ENCODE measurements at places on chromosomes 12 and 14. TPM values are rescaled to one million over a fixed set of nuclear protein-coding genes. Genes with fewer than 3 reads are reported as not detected.

DNA sequence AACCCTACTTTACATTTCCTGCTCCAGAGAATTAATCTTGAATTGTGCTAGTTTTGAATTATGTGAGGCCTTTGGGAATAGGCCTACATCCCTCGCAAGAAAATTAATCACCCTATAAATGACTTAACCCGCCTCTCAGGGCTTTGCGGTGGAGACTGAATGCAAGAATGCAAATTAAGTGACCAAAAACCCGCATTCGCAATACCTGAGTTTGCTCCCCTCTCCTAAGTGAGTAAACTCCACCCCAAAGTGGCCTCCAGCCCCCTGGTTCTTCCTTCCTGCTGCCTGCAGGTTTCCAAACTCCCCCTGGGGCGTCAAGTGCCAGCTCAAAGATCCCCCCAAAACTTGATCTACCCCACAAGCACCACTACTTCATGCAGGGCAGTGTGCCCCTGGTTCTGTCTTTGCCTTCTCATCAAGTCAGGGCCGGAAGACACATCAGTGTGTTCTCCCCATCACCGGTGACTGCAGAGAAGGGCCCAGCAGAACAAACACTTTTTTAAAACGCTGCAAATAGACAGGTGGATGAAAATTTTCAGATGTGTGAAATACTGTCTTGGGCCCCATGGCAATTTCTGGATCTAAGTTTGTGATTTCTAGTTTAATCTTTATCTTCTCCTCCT lies 644.7 kb downstream of the VRK1 start:
- DNase-seq: no peak

DNA sequence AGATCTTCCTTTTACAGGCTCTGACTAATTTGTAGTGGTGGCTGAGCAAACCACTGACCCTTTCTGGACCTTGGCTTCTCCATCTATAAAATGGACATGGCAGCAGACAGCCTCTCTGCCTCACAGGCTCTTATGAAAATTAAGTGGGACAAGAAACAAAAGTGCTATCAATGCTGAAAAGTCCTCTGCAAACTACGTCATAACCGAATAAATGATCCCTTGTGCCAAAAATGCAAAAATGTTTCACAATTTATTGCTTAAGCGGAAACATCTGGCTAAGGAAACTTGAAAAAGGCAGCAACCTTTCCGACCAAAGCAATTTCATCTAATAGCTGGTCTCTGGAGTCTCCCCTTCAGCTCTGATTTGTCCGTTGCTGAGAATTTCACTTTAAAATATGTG lies 108.5 kb upstream of the PLXNC1 start:
- DNase-seq: no peak

- no peak for DNase-seq
Observed at GRCh38 chr12:19959353-19959752, 409.0 kb upstream of the PDE3A start.

DNA sequence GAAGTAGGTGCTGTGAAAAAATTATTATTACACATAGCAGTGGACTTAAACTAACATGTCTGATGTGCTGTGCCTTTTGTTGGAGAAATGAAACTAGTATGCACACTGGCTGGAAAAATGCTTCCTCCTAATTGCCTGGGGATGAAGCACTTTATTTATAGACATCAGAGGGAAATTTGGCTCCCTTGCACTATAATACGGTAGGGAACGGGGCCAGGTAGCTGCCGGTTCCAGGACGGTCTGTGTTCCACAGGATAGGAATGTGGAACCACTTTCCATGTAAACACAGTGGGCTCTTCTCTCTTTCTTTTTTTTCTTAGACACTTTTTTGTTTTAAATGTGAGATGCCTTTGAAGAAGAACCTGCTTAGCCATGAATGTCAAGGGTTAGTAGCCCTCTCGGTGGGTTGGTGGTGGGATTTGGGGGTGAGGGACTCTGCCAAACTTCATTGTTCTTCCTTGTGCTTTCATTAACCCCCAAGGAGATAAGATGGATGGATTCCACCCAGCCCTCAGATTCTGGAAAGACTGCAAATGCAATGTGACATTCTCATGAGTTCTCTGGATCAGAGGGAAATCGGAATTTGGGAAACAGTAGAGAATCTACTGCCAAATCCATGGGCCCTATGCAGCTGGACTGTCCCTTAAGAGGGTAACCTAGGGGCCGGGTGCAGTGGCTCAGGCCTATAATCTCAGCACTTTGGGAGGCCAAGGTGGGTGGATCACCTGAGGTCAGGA lies 58.0 kb upstream of the GSC start:
- DNase-seq: no peak

DNA sequence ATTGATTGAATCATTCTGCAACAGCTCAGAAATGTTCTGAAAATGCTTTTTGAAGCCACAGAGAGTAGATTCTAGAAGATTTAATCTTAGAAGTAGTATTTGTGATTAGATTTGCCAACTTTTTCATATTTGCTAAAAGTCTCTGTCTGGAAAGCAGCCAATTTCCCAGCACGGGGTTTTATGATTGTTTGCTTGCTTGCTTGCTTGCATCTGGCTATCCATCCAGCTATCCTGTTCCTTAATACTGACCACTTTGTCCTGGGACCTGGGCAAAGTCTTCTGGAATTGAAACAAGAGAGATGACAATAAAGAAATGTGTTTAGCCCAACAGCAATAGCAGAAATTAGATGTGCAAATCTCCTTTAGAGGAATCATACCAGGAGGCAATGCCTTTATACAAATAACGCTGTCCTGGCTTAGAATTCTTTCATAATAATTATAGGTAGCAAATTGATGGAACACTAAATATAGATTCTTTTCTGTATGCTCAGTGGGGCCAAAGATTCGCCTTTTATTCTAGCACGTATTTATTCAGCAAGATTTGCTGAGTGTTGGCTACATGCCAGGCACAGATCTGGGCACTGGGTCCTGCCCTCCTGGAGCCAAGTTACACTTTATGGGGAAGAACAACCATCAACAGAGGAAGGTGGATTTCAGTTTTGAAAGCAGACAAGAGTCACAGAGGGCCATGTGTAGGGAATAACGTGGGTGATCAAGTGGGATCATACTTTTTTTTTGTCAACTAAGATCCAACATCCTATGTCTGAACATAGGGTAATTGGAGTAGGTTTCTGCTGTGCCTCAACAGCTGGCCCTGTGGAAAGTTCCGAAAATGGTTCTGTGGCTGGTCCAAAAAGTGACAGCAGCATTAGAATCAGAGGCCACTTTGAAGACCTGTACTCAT lies 25.3 kb downstream of the MYBPC1 start:
- DNase-seq: no peak

DNA sequence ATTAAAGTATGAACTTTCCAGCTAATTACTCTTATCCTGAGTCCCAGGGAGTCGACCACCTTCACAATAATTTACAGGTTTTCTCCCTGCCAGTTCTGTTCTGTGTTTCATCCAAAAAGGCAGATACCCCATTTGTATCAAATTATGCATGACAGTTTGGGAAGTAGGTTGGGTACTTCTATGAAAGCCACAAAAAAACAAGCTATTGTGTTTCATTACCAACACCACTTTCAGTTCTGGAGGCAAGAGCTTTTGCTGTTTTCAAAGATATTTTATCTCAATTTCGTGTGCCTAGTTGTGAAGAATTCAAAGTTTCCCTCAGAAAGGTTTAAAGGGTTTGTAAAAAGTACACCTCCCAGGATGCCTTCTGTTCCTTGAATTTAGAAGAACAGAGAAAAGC lies 557.4 kb downstream of the FLRT2 start:
- no peak for DNase-seq

DNA sequence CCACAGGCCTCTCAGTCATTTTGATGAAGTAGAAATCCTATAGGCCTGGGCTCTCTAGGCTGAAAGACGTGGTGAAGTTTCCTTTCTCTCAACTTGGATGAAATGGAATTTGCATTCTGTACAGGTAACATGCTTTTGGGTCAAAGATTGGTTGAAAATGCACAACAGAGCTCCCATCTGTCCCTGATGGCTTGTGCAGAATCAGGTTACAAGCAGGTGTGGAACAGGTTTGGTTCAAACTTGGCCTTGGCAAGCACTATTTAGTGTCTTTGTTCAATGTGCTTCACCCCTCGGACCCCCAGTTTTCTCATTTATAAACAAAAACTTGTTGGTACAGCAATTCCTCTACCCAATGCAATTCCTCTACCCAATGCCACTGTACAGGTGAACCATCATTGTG lies 1493.0 kb downstream of the AACS start:
- no peak for DNase-seq

DNA sequence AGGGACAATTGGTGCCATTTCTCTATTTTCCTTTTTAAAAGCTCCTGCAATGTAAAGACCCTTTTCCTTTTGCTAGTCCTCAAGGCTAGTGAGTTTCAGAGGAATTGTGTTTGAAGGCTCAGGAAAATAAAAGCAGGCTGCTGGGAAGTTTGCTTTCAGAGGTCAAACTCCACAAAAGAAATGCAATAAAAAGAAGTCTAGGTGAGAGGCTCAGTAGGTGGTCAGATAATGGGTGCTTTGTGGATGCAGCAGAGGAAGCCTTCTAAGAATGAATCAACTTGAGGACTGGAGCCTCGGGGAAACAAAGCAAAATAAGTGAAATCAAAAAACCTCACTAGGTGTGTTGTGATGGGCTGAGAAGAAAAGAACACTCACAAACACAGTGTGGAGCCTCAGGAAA lies 10.3 kb downstream of the CCDC175 start:
- DNase-seq: no peak

DNA sequence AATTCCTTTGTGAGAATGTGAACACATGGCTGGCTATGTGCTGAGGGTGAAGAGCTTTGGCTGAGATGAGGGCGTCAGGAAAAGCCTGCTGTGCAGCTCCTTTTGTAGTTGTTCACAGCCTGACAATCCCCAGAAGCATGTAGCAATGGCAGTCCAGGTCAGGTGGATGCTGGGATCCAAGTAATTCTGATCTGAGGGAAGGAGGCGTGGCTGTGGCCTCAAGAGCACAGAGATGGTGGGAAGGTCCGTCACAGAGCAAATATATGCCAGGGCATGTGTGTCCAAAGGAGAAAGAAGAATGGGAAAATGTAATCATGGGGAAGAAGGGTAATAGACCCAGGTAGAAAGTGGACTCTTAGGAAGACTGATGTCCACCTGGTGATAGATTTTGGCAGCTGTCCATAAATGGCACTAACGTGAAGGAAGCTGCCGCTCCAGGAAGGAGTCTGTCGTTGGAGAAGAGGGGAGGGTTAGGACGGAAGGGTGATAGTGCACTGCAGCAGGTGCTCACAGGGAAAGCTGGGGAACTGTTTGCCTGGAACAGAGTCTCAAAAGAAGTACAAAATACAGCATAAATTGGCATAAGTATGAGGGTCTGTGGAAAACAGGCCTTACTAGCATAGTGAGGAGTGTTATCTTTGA lies 13.8 kb downstream of the MGST1 start:
- no peak for DNase-seq

DNA sequence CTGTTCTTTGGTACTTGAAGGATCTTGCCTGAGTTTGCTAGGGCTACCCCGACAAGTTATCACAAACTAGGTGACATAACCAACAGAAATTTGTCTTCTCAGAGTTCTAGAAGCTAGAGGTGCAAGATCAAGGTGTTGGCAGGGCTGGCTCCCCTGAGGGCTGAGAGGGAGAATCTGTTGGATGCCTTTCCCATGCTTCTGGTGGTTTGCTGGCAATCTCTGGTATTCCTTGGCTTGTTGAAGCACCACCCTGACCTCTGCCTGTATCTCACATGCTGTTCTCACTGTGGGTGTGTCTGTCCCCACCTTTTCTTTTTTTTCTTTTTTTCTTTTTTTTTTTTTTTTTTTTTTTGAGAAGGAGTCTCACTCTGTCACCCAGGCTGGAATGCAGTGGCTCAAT lies 81.2 kb downstream of the VCPKMT start:
- DNase-seq: peak; percentile 97

DNA sequence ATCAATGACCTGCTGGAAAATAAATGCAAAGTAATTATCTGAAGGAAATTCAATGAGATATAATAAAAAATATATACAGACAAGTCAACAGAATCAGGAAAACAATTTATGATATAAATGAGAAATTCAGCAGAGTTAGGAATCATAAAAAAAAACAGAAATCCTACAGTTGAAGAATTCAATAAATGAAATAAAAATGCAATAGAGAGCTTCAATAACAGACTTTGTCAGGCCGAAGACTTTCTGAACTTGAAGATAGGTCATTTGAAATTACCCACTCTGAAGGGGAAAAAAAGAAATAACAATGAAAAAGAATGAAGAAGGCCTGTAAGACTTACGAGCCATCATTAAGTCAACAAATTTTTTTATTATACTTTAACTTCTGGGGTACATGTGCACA lies 15.5 kb upstream of the GARIN2 start:
- no peak for DNase-seq

DNA sequence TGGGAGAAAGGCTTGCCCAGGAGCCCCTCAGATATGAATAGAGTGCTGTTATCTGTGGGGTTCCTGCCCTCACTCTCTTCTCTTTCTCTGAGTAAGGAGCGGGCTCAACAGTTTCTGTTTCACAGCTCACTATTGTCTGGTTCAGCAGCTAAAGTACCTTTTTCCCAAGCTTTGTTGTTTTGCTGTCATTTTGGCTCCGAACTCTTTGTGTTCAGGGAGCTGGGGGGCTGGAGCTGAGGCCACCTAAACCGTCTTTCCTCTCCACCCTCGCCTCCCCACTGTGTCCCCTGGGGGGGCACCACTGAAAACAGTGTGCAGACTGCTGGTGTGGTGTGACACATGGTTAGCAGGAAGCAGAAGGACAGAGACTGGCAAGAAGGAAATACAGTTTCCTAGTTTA lies 51.4 kb downstream of the FBXW8 start:
- no peak for DNase-seq

GRCh38 chr14:20456971-20457370 lies 1.9 kb downstream of the APEX1 start:
- no peak for DNase-seq

GRCh38 chr14:55693904-55694303 lies 113.9 kb downstream of the KTN1 start:
- DNase-seq: no peak

DNA sequence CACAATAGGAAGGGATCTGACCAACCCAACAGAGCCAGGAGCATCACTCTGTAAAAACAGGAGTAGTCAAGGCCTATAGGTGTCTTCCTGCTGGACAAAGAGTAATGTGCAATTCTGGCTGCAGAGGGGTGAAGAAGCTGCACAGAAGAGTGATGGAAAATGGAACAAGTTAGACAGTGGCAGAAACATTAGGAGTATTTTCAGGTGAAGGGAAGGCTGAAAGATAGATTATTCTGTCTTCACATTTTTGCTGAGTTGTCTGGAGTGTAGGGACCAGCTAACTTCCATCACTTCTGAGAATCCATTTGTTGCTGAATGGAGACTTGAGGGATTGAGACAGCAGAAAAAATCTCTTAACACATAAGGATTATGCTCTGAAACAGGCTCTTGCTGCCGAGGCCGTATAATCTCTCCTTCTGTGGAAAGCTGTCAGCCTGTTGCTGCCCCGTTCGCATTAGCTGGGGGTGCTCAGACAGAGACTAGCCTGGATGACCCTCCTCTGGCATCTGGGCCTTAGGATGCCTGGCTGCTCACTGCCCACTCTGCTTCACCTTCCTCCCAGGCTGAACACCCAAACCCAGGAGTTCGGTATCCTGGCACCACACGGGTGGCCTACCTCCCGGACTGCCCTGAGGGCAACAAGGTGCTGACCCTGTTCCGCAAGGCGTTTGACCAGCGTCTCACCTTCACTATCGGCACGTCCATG lies 3.1 kb upstream of the ARHGEF25 start:
- no peak for DNase-seq

GRCh38 chr14:104582005-104582404 lies 2.4 kb downstream of the C14orf180 start:
- DNase-seq: no peak

- no peak for DNase-seq
Observed at GRCh38 chr12:28750946-28751685, 398.0 kb upstream of the FAR2 start.

Gene PDZRN4
- total RNA-seq: not detected

Gene CINP
- 36.0 TPM for total RNA-seq

Gene JAG2
- total RNA-seq: 124 TPM

Gene BCL2L2
- total RNA-seq: 63.9 TPM

Gene CIDEB
- total RNA-seq: 1.4 TPM

Gene KRT79
- not detected for total RNA-seq

Gene RND1
- total RNA-seq: 2.4 TPM

Gene CD163L1
- total RNA-seq: 2.0 TPM

Data from mammary epithelial cell (primary cell).